ENCODE measurements at places on chromosomes 2 and 18. TPM values are rescaled to one million over a fixed set of nuclear protein-coding genes. Genes with fewer than 3 reads are reported as not detected.

DNA sequence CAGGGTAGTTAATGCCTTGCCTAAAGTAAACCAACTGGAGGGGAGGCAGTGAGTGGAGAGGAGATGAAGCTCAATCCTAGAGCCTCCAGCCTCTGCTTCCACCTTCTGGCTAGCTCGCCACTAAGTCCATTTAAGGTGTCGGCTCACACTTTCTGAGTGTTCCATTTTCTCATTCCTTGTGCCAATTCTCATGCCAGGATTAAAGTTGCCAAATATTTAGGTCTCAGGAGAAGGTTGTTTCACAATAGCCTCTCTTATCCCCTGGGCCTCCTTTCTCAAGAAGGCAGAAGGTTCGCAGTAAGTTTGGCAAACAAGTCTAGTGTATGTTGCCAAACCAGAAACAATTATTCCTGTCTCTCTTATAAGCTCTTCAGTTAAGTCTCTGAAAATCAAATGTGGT is 57.2 kb downstream of the TACR1 start:
- H3K27me3 ChIP-seq, result no peaks in the 10 kb centered on the region
- no peak for DNase-seq
- no peaks in the 10 kb centered on the region for H3K4me1 ChIP-seq
- H3K36me3 ChIP-seq, result no peaks in the 10 kb centered on the region
- H3K27ac ChIP-seq, result no peak overlapping the region

Gene COL3A1
- total RNA-seq, result not detected

DNA sequence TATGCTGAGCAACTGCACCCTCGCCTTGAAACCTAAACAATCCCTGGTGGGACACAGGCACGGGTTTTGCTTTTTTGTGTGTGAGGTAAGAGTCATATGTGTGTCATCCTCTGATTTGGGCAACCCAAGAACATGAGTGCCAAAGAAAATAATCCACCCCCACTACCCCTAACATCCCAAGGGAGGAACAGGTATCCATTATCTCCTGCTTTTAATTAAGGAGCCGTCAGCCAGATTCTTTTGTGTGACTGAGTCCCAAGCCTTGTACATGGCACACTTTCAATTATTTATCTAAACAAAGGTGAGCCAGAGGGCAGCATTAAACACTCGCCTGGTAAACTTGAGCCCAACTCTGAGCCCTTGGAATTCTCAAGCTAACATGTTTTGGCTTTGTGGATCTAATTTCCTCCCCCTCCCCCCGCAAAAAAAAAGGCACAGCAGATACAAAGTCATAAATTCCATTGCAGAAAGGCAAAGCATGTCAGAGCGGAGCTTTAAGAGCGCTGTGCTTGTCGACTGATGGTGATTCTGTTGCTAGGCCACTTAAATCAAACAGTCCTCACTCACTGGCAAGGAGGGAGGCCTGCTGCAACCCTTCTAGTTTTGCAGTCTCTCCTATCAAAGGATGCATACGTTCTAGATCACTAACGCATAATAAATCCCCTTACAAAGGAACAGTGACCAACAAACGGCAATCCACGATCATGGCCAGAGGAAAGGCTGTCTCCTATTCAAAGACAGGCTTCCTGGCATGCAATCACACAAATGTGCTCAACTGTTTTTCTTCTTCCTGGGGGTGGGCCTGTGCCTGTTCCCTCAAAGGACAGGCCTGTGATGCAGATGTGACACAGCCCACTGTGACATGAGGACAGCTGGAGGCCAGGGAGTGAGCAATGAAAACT is 143.5 kb upstream of the LMAN1 start:
- no peak overlapping the region for H3K4me3 ChIP-seq
- no peak overlapping the region for H3K27ac ChIP-seq
- H3K4me1 ChIP-seq, result peaks cover 6% of the 10 kb centered on the region

DNA sequence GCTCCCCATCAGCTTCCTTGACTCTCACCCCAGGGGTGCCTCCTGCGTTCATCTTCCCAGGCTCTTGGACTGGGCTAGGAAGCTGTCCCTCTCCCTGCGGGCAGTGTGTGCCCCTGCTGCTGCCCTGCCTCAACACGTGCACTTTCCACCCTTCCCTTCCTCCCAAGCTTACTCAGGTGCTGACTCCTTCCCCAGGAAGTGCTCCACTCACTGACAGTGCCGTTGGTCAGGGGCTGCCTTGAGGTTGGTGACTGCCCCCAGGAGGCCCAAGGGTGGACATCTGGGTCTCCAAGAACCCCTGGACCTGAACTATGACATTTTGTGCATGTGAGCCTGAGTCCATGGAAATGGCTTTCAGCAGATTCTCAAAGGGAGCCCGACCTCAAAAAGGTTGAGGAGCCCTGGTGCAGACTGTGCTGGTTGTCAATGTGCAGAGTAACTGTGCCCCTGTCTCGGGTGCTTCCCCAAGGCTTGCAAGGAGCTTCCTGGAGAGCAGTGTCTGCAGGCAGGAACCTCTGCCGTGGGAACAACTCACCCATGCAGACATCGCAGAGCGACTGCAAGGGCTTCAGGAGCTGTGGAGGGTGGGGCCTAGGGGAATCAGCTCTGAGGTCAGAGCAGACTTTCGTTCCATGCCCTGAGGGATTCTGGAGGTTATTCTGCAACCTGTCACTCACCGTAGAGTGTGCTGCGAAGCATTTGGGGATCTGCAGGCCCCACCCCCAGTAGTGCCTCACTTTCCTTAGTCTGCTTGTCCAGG is 116.5 kb upstream of the MCFD2 start:
- peaks cover 50% of the 10 kb centered on the region for H3K4me1 ChIP-seq
- DNase-seq, result no peak
- H3K27me3 ChIP-seq, result no peaks in the 10 kb centered on the region
- H3K27ac ChIP-seq, result peak overlapping the region; percentile 24
- peaks cover 11% of the 10 kb centered on the region for H3K36me3 ChIP-seq

Gene KLHL41
- total RNA-seq, result not detected

DNA sequence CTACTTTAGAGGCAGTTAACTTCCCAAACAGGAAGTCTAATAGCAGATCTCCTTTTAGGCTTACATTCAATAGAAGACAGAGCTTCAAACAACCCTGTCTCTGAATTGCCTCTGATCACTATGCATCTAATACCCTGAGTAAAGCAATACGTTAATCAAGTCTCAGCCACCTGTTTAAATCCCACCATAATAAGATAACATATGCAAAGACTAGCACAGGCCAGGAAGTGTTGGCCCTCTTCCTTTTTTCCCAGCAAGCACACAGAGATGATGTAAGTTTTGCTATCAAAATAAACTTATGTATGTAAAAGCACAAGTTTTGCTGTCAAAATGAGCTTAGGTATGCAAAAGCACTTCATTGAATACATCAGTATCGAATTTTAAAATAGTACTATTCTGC is 385.5 kb downstream of the RND3 start:
- DNase-seq, result no peak
- H3K27me3 ChIP-seq, result no peaks in the 10 kb centered on the region
- H3K4me3 ChIP-seq, result no peak overlapping the region
- H3K36me3 ChIP-seq, result no peaks in the 10 kb centered on the region

DNA sequence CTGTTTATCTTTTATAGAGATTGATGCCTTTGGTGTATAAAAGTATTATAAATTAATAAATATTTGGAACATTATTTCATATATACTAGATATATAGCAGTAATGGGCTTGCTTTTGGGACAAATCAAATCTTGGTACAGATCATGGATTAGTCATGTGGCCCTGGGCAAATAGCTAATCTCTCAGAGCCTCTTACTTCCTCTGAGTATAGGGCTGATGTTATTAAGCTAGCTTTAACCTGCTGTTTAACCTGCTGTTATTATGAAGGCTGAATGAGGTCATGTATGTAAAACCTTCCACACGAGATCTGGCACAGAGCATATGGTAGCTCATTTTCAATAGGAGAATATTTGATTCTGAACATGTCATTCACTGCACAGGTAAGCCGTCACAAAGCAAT is 5.7 kb downstream of the ITGB6 start:
- H3K27me3 ChIP-seq, result no peaks in the 10 kb centered on the region
- no peaks in the 10 kb centered on the region for H3K4me1 ChIP-seq
- DNase-seq, result no peak
- H3K4me3 ChIP-seq, result no peak overlapping the region
- H3K27ac ChIP-seq, result no peak overlapping the region

- H3K4me3 ChIP-seq, result no peak overlapping the region
- H3K27me3 ChIP-seq, result peaks cover 38% of the 10 kb centered on the region
- no peak overlapping the region for H3K27ac ChIP-seq
- no peak for DNase-seq
- H3K36me3 ChIP-seq, result no peaks in the 10 kb centered on the region
These were observed 204.3 kb downstream of the GULP1 start for GRCh38 chr2:188495969-188496431.

DNA sequence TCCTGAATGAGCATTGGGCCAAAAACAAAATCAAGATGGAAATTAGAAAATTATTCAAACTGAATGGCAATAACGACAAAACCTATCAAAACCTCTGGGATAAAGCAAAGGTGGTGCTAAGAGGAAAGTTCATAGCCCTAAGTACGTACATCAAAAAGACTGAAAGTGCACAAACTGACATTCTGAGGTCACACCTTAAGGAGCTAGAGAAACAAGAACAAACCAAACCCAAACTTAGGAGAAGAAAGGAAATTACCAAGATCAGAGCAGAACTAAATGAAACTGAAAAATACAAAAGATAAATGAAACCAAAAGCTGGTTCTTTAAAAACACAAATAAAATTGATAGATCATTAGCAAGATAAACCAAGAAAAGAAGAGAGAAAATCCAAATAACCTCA is 1543.5 kb upstream of the ACVR2A start:
- H3K27me3 ChIP-seq, result no peaks in the 10 kb centered on the region
- no peaks in the 10 kb centered on the region for H3K36me3 ChIP-seq
- no peaks in the 10 kb centered on the region for H3K4me1 ChIP-seq
- DNase-seq, result no peak
- H3K27ac ChIP-seq, result no peak overlapping the region

DNA sequence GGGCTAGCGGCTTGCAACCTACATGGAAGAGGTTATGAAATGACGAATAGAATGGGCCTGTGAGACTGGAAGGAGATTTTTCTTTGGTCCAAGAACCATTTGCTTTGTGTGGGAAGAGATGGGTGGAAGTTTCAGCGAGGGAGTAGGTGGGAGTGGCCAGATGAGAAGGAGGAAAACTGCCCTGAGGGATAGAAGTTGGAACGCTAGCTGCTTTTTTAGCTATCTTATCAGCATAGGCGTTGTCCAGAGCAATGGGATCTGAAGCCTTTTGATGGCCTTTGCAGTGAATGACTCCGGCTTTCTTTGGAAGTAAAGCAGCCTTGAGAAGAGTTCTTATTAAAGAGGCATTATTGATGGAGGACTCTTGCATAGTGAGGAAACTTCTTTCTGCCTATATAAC is 52.4 kb downstream of the SPTBN1 start:
- no peak overlapping the region for H3K4me3 ChIP-seq
- DNase-seq, result no peak
- peaks cover 4% of the 10 kb centered on the region for H3K4me1 ChIP-seq
- no peaks in the 10 kb centered on the region for H3K36me3 ChIP-seq

Gene ITGB1BP1
- total RNA-seq, result 34.9 TPM

DNA sequence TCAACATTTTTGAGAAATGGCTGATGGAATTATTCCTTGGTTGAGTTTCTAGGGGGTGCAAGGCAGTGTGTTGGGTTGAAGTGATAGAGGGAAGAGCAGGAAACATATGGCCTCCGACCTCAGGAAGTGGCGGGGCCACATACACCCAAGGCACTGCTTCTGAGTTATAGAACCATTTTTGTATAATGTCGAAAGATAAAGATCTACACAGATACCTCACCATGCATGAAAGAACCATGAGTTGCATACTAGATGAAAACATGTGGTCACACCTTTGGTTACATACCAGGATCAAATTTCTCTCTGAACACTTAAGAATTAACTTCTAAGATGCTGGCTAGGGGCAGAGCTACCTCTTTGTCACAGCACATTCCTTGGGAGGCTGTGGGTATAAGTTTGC is 23.2 kb downstream of the LAMA3 start:
- DNase-seq, result no peak
- H3K4me3 ChIP-seq, result no peak overlapping the region
- H3K27me3 ChIP-seq, result no peaks in the 10 kb centered on the region
- no peaks in the 10 kb centered on the region for H3K36me3 ChIP-seq

Gene ADAM17
- 44.6 TPM for total RNA-seq

Gene ZNF396
- total RNA-seq, result 10.4 TPM

Gene ABCB11
- 0.04 TPM for total RNA-seq

Gene TGOLN2
- total RNA-seq, result 52.7 TPM

DNA sequence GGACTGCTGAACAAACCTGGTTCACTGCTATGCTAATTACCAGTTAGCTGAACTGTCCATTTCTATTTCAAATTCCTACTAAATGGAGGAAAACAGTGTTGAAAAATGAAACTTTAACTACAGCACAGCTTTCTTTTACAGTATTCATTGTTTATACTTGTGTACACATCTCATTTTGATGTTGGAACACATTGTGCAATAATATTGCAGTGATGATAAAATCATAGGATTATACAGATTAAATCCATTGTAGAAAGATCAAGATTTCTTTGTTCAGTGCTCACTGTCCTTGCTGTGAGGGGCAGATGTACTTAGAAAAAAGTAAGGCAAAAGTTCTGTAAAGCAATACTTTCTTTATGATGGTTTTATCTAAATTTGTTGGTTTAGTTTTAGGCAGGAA is 1055.1 kb downstream of the LRP1B start:
- no peaks in the 10 kb centered on the region for H3K4me1 ChIP-seq
- no peaks in the 10 kb centered on the region for H3K27me3 ChIP-seq
- H3K27ac ChIP-seq, result no peak overlapping the region
- H3K36me3 ChIP-seq, result no peaks in the 10 kb centered on the region
- no peak overlapping the region for H3K4me3 ChIP-seq

Gene GAL3ST2
- total RNA-seq, result 0.57 TPM

DNA sequence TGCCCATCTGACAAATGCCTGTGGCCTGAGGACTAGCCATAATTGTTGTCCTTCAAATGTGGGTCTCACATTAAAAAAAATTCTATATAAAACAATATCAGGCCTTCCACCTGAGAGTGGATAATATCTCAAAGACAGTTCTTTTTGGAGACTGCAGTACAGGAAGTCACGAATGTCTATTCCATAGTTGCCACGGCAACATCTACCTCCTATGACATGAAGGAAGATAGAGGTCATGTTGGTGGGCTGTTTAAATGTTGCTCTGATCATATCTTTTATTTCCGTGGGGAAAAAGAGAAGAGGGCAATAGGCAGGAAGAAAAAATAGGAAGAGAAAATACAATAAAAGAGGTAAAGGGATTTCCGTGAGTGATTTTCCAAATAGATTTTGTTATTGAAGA is 151.8 kb downstream of the ARL6IP6 start:
- no peak overlapping the region for H3K27ac ChIP-seq
- H3K4me1 ChIP-seq, result no peaks in the 10 kb centered on the region
- DNase-seq, result no peak
- no peak overlapping the region for H3K4me3 ChIP-seq
- no peaks in the 10 kb centered on the region for H3K36me3 ChIP-seq

- no peak overlapping the region for H3K4me3 ChIP-seq
- no peaks in the 10 kb centered on the region for H3K4me1 ChIP-seq
- H3K27ac ChIP-seq, result peak overlapping the region; percentile 94
- DNase-seq, result no peak
These were observed 402.8 kb downstream of the TXNL1 start for GRCh38 chr18:56235481-56236013.

DNA sequence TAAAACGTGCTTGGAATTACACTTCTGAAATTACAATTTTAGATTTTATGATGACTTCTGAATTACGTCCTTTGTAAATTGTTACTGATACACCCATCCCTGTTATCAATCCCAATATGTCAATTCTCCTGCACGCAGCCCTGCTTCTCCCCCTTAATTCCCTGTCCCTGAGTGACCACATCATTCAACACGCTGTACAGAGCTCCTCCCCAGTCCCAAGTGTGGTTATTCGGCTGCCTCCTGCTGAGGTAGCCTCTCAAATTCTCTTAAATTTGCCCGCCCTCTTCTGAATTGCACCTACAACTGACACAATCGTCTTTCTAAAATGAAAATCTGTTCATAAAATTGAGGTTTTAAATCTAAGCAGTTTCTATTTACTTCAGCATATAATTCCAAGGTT is 10.1 kb downstream of the SERPINB8 start:
- no peak overlapping the region for H3K27ac ChIP-seq
- H3K4me1 ChIP-seq, result no peaks in the 10 kb centered on the region
- H3K4me3 ChIP-seq, result no peak overlapping the region
- no peaks in the 10 kb centered on the region for H3K36me3 ChIP-seq
- no peaks in the 10 kb centered on the region for H3K27me3 ChIP-seq
